ENCODE measurements at places on chromosomes 4 and X.
A peak's percentile ranks its signal among the peaks of the same experiment; 100 is the strongest.

GRCh38 chrX:18931972-18932371, 51.9 kb downstream of the PHKA2 start:
- peak; percentile 6 for DNase-seq

GRCh38 chr4:144461906-144462305, 184.1 kb upstream of the HHIP start:
- DNase-seq = no peak

DNA sequence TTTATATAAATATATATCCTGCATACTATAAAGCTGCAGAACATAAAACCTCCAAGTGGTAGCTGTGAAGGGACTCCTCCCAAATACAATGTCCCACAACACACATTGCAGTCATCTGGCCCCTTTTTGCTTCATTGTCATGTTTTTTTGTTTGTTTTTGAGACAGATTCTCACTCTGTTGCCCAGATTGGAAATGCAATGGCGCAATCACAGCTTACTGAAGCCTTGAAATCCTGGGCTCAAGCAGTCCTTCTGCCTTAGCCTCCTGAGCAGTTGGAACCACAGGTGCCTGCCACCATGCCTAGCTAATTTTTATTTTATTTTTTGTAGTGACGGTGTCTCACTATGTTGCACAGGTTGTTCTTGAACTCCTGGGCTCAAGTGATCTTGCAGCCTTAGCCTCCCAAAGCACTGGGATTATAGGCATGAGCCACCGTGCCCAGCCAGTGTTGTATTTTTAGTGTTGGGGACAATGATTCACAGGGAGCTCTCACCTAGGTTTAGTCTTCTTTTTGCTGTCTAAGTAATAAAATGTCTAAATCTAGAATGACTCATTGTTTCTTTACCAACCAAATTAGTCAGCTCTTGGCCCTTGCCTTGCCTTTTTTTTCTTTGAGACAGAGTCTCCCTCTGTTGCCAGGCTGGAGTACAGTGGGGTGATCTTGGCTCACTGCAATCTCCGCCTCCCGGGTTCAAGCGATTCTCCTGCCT, 24.0 kb upstream of the XIAP start:
- DNase-seq = peak; percentile 47

GRCh38 chrX:72634331-72634730, 61.7 kb upstream of the HDAC8 start:
- no peak for DNase-seq

DNA sequence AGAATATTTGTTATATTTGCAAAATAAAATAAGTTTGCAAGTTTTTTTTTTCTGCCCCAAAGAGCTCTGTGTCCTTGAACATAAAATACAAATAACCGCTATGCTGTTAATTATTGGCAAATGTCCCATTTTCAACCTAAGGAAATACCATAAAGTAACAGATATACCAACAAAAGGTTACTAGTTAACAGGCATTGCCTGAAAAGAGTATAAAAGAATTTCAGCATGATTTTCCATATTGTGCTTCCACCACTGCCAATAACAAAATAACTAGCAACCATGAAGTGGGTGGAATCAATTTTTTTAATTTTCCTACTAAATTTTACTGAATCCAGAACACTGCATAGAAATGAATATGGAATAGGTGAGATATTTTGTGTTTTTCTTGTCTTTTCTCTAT, at the start of gene AFP:
TSS of gene AFP (plus strand) at position 238 of the 400 bp plus-strand sequence. CDS start at position 280, 42 bp downstream.
- no peak for DNase-seq

DNA sequence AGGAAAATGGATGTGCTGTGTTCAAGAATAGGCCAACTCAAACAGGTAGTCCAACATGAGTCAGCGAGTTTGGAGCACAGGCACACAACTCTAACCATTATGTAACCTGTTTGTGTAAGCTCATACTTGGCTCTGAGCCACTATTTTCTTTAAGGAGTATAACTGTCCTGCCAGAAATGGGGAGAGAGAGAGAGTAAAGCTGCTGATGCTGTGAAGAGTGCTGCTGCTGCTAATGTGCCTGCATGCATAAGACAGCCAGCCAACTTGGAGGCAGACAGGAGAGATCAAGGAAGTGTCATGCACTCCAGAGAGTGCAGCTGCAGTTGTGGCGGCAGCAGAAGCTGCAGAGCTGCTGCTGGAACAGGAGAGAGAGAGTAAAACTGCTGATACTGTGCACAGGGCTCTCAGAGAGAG, 11.7 kb upstream of the STATH start:
- no peak for DNase-seq

Data from SW480 (cell line).